ENCODE measurements at places on chromosomes 5 and 9.

DNA sequence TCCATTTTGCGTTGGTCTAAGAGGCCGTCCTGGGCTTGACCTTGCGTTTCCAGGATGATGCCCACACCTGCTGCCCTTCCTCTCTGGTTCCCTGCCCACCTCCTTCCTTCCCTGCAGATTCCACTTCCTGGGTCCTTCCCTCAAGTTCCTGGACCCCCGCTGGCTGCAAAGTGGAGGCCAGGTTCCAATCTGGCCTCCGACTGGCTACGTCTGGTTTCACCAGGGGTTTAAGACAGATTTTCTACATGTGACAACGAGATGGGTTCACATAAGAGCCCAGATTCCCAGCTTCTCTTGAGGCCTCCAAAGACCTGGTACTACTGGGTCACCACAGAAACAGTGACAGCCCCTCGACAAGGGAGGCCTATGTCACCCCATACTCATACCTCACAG is 2.1 kb downstream of the MGAT4B start:
- DNase-seq, result no peak

GRCh38 chr5:15791274-15791673 is 291.3 kb downstream of the FBXL7 start:
- no peak for DNase-seq

DNA sequence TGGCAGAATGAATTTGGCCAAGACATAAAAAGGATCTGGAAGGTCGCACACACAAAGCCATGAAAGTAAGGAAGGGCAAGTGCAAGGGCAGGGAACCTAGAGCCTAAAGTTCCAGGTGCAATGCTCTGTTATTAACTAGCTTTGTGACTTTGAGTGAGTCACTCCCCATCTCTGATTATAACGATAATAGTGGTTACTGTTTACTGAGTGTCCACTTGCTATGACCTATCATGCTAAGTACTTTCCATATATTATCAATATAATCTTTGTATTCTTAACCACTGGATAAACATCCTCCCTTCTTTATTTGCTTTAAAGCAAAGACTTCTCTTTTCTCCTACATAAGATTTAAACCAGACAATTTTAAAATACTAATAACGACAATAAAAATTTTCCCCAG is 504.6 kb upstream of the BRINP1 start:
- DNase-seq, result no peak

DNA sequence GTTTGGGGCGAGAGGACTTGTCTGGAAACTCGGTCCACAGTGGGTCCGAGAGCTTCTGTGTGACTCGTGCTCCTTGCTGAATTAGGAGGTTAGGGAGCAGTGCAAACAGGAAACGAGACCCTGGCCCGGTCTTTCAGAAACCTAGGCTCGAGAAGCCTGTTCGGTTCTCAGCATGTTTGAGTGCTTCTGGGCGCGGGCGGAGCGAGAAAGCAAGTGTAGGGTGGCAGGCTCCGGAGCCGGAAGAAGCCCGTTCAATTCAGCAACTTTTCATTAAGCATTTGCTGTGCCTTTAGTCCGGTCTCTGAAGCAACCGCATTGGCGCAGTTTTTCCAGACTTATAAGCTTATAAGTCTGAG is 547 bp downstream of the CLTA start:
- DNase-seq, result no peak

DNA sequence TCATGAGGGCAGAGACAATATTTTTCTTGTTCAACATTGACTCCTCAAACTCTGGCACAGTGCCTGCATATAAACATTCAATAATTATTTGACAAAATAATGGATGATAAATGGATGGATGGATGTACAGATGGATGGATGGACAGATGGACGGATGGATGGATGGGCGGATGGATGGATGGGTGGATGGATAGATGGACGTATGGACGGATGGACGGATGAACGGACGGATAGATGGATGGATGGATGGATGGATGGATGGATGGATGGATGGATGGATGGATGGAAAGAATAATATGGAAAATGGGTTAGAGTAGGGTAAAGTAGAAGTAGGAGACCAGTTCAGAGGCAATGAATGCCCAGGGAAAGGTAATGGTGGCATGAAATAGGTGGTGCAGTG is 589.2 kb downstream of the EBF1 start:
- no peak for DNase-seq

GRCh38 chr9:106961623-106962022 is 98.7 kb downstream of the ZNF462 start:
- no peak for DNase-seq

GRCh38 chr9:123361086-123361730 is 5.2 kb downstream of the CRB2 start:
- no peak for DNase-seq

GRCh38 chr5:76269932-76270610 is 133.0 kb upstream of the IQGAP2 start:
- no peak for DNase-seq

- no peak for DNase-seq
Measured at GRCh38 chr5:139789845-139790189, 5.8 kb upstream of the PSD2 start.

- DNase-seq, result no peak
Measured at GRCh38 chr9:35577486-35577885, 27.6 kb upstream of the TESK1 start.

- DNase-seq, result no peak
Measured at GRCh38 chr5:91687430-91687829, 304.3 kb upstream of the ARRDC3 start.

- no peak for DNase-seq
Measured at GRCh38 chr5:159331093-159331973, 1.0 kb upstream of the IL12B start.

DNA sequence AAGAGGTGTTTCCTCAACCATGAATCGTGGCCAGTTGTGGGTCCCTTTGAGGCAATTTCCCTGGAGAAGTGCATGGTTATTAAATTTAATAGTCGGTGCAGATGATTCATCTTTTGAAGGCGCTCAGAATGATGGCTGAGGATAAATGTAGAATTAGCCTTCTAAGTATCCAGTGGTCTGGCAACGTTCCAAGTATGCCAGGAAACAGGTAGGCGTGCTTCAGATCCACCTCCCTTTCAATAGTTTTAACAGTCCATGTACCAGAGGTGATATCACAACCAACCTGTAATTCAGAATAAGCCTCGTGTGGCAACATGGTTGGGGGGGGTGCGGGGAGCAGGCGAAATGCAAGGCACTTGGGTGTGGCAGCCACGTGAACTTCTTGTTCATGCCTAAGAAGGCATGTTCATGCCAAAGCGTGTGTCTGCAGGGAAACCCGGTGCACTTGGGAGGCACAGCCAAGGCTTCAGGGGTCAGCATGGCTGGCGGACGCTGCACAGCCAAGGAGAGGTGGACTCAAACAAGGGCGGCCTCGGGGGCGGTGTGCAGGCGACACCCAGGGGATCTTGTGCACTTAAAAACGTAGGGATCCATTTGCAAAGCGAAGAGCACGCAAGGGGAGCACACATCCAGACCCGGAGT is 5.2 kb upstream of the NKD2 start:
- DNase-seq, result no peak

GRCh38 chr9:98808875-98809274 is 1.4 kb downstream of the GALNT12 start:
- no peak for DNase-seq
